RWPE1 (cell line): ENCODE measurements at places on chromosomes 6 and 20.

DNA sequence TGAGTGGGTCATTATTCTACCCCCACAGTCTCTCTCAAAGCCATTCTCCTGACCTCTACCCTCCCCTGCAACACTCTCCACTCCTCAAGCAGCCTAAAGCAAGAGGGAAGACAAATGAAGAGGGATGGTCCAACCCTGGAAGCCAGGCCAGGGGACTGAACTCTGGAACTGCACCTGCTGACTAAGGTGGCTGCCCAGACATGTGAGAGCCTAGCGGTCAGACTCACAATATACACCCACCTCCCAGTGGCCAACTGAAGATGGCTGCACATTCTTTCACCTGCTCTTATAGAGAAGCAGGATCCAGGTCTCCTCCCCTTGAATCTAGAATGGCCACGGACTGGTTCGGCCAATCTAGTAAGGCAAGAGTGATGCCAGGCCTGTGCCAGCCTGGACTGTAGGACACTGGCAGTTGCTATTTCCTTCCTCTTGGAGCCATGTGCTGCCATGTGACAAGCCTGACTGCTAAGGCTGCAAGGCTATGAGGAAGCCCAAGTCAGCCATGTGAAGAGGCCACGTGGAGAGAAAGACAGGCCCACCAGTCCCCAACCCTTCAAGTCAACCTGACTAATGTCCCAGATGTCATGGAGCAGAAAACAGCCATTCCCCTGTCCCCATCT is 31.8 kb downstream of the ACSS1 start:
- DNase-seq: no peak

GRCh38 chr20:38321959-38322598 is 18.1 kb downstream of the BPI start:
- DNase-seq: peak; percentile 82

DNA sequence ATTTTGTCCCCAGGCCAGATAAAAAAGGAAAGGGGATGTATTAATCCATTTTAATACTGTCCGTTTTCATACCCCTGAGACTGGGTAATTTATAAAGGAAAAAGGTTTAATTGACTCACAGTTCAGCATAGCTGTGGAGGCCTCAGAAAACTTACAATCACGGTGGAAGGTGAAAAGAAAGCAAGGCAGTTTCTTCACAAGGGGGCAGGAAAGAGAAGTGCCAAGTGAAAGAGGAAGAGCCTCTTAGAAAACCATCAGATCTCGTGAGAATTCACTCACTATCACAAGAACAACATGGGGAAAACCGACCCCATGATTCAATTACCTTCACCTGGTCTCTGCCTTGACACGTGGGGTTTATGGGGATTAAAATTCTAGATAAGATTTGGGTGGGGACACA is 152.5 kb downstream of the IBTK start:
- no peak for DNase-seq

GRCh38 chr6:129628101-129628815 is 81.7 kb downstream of the ARHGAP18 start:
- DNase-seq: no peak

GRCh38 chr6:53306819-53307347 is 41.9 kb downstream of the ELOVL5 start:
- DNase-seq: peak; percentile 54

DNA sequence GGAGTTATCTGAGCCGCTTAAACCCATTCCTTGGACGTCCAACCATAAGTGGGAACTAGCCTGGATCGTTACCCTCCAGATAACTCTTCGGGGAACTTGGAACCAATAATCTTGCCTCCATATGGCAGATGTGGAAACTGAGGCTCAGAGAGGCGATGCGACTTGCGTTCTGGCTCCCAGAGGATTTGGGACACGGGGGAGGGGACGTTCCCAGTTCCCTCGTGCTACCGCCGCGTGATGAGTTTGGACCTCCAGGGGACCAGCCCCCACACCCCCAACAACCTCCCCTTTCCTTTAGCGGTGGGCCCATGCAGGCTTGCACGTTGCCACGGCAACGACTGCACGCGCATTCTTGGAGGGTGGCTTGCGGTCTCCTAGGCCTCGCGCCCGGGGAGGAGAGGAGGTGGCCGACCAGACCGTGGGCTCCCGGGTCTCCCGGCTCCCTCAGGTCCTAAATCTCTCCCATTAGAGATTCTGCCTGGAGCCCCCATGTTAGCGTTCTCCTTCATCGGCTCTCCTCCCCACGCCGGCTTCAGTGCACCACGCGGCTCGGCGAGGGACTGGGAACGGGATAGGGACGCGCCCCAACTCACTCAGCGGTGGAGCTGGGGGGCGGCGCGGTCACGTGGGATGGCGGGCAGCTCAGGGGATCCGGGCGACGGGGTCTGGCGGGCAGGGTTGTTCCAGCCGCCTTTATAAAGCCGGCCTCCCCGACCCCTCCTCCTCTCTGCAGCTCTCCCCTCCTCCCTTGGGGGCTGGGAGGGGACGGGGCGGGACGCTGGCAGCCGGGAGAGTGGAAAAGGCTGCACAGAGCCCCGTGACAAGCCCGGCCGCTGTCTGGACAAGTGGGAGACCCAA is at the start of gene PLTP:
TSS of gene PLTP (minus strand) at position 670 of the 858 bp plus-strand sequence. CDS start 703 bp downstream, outside the sequence.
- DNase-seq: no peak

DNA sequence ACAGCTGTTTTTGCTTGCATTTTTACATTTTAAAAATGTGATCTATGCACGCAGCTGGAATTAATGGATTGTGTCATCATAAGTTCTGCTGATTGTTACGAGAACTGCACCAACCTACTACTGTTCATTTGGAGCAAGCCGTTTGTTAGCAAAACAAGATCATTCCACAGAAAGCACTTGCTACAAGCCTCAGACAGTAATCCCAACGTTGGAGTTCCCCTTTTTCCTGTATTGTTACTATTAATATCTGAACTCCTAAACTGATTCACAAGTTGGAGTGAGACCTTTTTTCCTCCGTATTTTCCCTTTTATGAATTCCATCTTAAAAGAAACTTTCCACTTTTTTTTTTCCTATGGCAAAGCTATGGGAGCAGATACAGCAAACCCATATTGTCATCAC is 3.5 kb downstream of the TENT5A start:
- no peak for DNase-seq

DNA sequence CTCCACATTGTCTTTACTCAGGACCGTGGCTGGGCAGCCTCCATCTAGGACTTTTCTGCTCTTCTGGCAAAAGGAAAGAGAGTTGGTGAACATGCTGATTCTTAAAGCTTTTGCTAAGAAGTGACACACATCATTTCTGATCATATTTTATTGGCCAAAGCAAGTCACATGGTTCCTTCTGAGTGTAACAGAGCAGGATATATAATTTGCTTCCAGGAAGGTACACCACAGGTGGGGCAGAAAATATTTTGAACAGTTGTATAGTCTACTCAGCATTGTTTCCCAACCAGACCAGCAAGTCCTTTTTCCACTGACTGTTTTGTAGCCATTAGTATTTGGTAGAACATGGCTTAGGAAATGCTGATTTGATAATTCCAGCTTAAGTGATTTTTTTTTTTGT is 73.5 kb downstream of the AKAP7 start:
- no peak for DNase-seq

- DNase-seq: no peak
Measured at GRCh38 chr20:19658137-19658536, 99.9 kb upstream of the RIN2 start.

- no peak for DNase-seq
Measured at GRCh38 chr20:6845141-6845540, 77.7 kb downstream of the BMP2 start.

DNA sequence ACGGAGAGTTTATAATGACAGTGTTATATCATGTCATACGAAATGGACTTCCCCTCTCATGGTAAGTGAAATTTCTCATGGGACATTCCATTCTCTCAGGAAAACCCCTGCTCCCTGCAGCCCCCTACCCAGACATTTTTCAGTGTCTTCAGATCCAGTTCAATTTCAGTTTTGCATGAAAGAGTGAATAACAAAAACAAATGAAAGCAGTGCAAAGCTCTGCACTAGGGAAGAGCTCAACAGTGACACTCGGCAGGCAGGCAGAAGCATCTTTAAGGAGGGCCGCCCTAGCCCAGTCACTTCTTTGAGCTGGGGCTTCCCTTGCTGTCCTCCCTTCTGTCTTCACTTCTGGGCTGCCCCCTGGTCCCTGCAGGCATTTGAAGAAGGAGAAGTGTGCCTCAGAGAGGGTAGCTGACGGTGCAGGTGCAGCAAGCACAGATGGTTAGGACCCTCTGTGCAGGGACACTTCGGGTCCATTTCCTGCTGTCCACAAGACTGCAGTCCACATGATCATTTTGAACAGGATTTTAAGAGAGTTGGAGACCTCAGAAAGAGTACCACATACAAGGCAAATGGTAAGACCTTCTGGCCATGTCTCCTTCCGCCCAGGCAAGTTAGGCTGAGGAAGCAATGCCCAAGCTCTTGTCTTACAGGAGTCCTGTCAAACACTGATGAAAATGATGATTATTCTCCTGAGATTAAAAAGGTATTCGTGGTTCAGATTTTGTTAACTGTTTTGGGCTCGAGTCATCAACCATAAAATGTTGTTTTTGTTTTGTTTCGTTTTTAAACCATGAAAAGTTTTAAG is 5.4 kb upstream of the DUSP22 start:
- DNase-seq: no peak

GRCh38 chr20:62769346-62770071 is 26.8 kb upstream of the MRGBP start:
- no peak for DNase-seq

GRCh38 chr6:157684620-157685299 is 138.3 kb upstream of the SNX9 start:
- no peak for DNase-seq

DNA sequence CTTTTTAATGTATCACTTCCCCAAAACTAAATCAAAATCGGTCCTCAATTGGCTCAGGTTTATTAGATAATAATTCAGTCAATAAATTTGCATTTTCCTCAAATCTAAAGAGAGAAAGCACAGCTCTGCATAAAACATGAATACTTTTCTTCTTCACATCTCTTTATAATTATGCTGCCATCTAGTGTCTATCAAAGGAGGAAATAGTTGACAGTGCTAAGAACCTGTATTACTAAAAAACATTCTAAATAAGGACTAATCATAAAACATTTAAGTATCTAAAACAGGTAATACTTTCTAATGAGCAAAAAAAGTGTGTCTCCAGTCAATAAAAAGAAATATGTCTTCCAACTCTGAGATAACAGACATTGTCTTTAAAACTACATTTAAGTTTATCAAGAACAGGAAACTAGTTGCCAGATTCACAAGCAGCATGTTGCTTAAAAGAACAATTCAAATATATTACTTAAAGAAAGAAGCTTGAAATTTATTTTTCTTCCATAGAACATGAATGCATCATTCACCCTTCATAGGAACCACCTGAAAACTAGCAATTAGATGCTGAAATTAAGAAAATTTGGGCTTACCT is 56.5 kb upstream of the DST start:
- DNase-seq: peak; percentile 27

GRCh38 chr6:139433631-139434419 is 59.4 kb upstream of the CITED2 start:
- DNase-seq: no peak

GRCh38 chr6:32189069-32189741 is 797 bp downstream of the PBX2 start:
- no peak for DNase-seq

- DNase-seq: no peak
Measured at GRCh38 chr6:144075875-144076274, 19.5 kb downstream of the SF3B5 start.

- DNase-seq: no peak
Measured at GRCh38 chr6:136772685-136773472, 19.4 kb downstream of the MAP3K5 start.

DNA sequence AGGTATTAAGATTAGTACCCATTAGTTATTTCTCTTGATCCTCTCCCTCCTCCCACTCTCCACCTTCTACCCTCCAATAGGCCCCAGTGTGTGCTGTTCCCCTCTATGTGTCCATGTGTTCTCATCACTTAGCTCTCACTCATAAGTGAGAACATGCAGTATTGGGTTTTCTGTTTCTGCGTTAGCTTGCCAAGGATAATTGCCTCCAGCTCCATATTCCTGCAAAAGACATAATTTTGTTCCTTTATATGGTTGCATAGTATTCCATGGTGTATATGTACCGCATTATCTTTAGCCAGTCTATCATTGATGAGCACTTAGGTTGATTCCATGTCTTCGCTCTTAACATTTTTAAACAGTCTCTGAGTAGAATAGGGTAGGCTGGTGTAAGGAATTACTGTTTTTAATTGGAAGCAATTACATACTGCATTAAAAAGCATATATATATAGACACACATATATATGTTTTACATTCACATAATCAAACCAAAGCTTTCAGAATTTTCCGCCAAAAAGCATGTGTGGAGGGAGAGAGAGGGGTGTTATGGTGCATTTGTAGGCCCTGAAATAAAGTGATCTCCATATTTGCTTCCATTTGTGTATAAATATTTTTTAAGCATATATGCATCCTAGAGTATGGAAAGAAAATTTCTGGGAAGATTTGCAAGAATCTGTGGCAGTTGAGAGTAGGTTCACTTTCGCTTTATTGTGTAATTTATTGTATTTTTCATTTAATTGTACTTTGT is 709 bp upstream of the ANKEF1 start:
- DNase-seq: no peak

- no peak for DNase-seq
Measured at GRCh38 chr6:40325041-40325440, 262.1 kb downstream of the LRFN2 start.

DNA sequence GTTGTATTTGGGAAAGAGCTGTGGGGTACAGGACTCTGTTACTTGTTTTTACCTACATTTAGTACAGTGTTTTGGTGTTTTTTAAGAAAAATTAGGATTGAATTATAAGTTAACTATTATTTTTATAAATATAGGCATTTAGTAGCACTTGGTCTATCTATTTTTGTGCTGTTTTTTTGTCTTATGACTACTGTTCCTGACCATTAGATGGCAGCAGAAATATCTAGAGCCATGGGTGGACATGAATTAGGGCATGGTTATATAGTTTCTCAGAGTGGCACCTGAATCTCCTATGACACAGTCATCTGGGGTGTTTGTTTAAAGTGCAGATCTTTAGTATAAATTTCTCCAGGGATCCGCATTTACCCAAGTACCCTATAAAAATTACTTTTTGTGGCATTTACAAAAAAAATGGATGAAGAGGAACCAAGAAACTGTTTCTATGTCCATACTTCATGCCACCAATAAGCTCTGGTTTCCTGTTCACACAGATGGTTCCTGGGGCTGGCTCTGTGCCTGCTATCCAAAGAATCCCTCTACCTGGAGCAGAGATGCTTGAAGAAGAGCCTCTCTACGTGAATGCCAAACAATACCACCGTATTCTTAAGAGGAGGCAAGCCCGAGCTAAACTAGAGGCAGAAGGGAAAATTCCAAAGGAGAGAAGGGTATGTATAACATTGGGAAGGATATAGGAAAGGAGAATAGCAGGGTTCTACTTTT is 19.8 kb downstream of the NFYA start:
- no peak for DNase-seq
